Activated CD8-positive, alpha-beta memory T cell treated with anti-CD3 and anti-CD28 coated beads for 36 hours (primary cell): ENCODE measurements at places on chromosomes 5 and 9. TPM values are rescaled to one million over a fixed set of nuclear protein-coding genes. Genes with fewer than 3 reads are reported as not detected.

Gene BAAT
- 0.08 TPM for total RNA-seq

Gene FOXD4L6
- not detected for total RNA-seq

Gene S100Z
- not detected for total RNA-seq

Gene CDC37L1
- total RNA-seq: 11.7 TPM

Gene ACER2
- total RNA-seq: 1.4 TPM

Gene KIF12
- not detected for total RNA-seq

Gene TTC23L
- total RNA-seq: 0.57 TPM

Gene SCGB3A2
- total RNA-seq: not detected

Gene PROB1
- total RNA-seq: 8.2 TPM

Gene SERF1A
- 11.9 TPM for total RNA-seq

Gene SHISAL2B
- total RNA-seq: not detected

Gene AQP7
- total RNA-seq: not detected

Gene TAF1L
- not detected for total RNA-seq

Gene TICAM2
- total RNA-seq: 0.15 TPM

Gene PELO
- total RNA-seq: 37.3 TPM

Gene N4BP3
- total RNA-seq: 6.9 TPM

Gene MCTP1
- not detected for total RNA-seq

Gene TMEM252
- total RNA-seq: not detected

Gene CCL28
- 12.1 TPM for total RNA-seq

Gene GGTA1
- not detected for total RNA-seq

Gene TEX48
- not detected for total RNA-seq

Gene SOHLH1
- total RNA-seq: not detected

Gene GFI1B
- total RNA-seq: not detected

Gene RUFY1
- total RNA-seq: 35.0 TPM

Gene C8G
- total RNA-seq: 0.69 TPM

Gene SPINK7
- total RNA-seq: not detected

Gene IL4
- total RNA-seq: 2.0 TPM

Gene PCDHB16
- total RNA-seq: not detected
